ENCODE measurements at places on chromosomes 5 and 9.

GRCh38 chr9:21381448-21382339 lies 3.5 kb downstream of the IFNA2 start:
- peak; percentile 28 for DNase-seq

- DNase-seq, result no peak
Observed at GRCh38 chr5:119200795-119201194, 129.9 kb downstream of the DMXL1 start.

DNA sequence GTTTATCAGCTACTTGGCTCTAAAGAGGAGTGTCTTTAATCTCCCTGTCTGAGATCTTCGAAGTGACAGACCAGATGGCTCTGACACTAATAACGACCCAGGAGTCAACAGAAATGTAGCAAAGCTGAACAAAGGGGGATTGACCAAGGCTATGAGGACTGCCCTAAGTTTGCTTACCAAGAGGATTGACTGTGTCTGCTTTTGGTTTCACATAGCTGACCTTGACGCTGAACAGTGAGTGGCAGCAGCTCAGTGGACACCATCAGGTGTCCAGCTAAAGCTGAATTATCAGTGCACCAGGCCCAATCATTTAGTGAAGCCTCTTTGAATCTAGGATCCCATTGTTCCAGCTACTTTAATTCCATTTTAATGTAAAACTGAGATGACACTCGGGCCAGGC lies 262.6 kb downstream of the COX7C start:
- no peak for DNase-seq

- peak; percentile 84 for DNase-seq
Observed at GRCh38 chr9:90307167-90307833, 335.3 kb downstream of the DIRAS2 start.

DNA sequence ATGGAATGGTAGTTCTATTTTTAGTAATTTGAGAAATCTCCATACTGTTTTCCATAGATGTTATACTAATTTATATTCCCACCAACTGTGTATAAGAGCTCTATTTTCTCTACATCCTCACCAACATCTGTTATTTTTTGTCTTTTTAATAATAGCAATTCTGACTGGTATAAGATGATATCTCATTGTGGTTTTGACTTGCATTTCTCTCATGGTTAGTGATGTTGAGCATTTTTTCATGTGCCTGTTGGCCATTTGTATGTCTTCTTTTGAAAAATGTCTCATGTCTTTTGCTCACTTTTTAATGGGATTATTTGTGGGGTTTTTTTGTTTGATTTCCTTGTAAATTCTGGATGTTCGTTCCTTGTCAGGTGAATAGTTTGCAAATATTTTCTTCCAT lies 154.4 kb downstream of the ZSWIM6 start:
- DNase-seq, result no peak

- DNase-seq, result no peak
Observed at GRCh38 chr9:113803811-113804589, 72.1 kb upstream of the ZNF618 start.

GRCh38 chr5:111774525-111774924 lies 17.5 kb upstream of the NREP start:
- peak; percentile 80 for DNase-seq

DNA sequence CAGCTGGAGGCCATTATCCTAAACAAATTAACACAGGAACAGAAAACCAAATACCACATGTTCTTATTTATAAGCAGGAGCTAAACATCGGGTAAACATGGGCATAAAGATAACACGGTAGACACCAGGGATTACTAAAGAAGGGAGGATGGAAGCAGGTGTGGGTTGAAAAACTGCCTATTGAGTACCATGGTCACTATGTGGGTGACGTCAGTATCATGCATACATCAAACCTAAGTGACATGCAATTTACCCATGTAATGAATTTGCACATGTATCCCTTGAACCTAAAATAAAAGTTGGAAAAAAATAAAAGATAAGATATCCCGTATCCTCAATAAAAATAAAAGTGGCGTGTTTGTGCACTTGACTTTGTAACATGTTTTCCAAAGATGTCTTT lies 88.8 kb downstream of the DOCK8 start:
- DNase-seq, result no peak

- DNase-seq, result no peak
Observed at GRCh38 chr9:80789831-80790230, 899.5 kb downstream of the TLE1 start.

GRCh38 chr5:139733698-139734538 lies 61.7 kb upstream of the PSD2 start:
- peak; percentile 59 for DNase-seq

GRCh38 chr9:69465473-69465872 lies 140.5 kb downstream of the ENTREP1 start:
- DNase-seq, result peak; percentile 31

DNA sequence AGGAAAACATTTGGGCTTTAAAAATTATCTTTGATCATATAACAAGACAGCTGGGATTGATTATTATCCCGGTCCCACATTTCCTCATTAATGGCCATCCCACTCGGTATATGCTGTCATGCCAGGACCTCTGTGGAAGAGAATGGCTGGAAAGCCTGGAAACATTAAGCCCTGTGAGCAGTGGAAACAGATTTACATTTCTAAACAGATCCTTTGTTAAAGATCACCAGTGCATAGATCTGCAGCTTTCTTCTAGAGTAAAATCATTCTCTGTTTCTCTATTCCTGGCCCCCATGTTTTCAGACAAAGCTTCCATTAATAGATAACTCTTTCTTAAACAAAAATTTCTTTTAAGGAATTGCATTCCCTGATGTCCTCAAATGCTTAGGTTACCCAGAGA lies 152.2 kb downstream of the CAVIN4 start:
- DNase-seq, result no peak
